Endothelial cell of umbilical vein (primary cell): ENCODE measurements at places on chromosomes 16 and 17. TPM values are rescaled to one million over a fixed set of nuclear protein-coding genes. Genes with fewer than 3 reads are reported as not detected.
A peak's percentile ranks its signal among the peaks of the same experiment; 100 is the strongest.

DNA sequence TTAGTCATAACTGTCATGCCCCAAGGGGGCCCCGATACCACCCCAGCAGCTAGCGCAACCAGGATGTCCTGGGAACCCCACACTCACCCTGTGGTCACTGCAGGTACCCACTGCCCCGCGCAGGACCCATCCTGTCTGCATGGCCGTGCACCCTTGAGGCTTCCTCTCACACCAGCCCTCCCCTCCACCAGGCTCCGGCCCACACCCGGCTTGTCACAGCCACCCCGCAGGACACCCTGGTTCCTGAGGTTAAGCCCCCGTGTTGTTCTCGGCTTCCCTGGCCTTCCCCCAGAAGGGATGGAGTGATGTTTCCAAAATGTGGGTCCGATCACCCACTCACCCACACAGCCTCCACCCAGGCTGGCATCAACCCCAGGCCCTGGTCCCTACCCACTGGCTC lies 7.5 kb downstream of the DNASE1L2 start:
- DNase-seq: no peak

DNA sequence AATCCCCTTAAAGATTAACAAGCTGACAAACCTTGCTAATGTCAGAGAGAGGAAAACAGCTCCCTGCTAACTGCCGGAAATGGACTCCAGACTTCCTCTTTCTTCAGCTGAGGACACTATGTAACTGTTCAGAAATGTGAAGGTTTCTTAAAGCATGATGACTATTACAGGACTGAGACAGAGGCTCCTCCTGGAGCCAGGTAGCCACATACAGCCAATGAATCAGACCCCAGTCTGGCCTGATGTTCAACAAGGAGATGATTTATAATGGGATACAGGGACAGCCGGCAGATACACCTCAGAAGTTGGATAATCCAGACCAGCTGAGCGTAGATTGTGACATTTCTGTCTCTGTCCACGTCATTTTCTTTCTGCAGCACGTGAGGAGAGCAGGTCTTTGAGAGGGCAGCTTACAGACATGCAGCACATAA lies 216.2 kb downstream of the HS3ST3A1 start:
- DNase-seq: no peak

DNA sequence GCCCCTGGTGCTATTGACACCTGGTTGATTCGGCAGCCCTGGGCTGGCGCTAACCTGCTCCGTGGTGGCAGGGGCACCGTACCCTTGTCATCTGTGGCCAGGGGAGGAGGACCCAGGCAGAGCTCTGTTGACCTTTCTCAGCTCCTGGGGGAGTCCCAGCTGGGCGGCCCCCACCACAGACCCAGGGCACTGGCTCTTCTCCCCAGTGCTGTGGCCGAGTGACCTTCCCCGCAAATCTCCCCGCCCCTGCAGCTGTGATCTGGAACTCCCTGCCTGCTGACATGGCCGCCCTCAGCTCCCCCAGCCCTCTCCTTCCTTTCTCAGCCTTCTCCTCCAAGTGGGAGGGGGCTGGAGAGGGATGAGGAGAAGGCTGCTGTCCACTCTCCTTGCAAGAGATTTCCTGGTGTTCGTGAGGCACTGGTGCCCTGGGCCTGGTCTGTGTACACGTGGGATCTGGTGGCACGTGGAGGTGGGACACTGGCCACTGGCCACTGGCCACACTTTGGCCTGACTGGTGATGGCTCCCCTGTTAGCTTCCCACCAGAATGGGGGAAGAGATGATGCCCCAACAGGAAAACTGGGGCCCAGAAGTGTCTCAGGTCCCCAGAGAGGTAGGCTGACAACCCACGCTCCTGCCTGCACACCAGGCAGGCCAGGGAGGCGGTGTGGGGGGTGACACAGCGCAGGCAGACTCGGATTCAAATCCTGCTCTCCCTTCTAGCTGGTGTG lies 8.2 kb downstream of the FMNL1 start:
- DNase-seq: no peak

DNA sequence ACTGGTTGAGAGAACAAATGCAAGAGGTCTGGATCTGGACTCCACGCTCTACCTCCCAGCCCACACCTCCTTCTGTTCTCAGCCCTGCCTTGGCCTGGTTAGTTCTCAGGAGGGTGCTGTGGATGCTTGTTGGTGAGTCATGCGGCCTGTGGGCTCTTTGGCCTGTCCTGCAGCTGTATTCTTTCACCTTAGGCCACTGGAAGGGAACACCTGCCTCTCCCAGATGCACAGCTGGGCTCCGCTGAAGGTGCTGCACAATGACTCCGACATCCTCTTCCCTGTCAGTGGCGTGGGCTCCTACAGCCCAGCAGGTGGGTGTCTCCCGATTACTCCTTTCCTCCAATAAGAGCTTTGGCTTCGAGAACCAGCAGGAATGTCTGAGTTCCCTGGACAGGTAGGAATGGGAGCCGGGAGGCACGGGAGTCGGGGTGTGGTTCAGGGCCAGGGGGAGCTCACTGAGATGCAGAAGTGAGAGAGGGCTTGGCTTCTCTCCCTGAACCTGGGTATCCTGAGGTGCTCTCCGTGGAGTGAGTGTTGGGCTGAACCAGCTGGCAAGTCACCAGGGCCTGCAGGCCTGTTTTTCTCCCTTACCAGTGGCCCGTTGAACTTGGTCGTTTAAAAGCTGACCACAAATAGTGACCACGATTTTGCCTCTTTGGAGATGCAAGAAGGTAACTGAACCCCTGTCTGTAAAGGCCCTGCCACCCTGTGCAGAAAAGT lies 85.0 kb downstream of the SNX29 start:
- no peak for DNase-seq

DNA sequence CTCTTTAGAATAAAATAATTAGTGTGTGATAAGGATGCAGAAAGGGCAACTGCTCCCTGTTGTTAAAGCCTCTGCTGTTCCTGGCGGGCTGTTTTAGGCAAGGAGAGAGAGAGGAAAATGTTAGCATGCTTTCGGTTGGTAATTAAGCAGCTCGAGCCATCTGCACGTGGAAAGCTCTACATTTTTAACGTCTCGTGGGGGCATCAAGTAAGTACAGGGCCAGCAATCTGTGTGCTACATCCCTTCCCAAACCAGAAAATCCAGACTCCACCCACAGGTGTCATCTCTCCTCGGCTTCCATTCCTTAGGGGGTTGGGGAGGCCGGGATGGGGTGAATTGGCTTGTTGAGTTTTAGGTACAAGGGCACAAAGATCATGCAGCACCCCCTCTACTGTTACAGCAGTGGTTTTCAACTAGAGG lies 62.4 kb upstream of the MARCHF10 start:
- DNase-seq: no peak

GRCh38 chr17:50501054-50501453 lies 7.2 kb upstream of the MYCBPAP start:
- DNase-seq: peak; percentile 42

Gene NUBP1
- 23.6 and 28.7 TPM in 2 replicates for total RNA-seq

GRCh38 chr16:79136955-79137354 lies 463.6 kb downstream of the MAF start:
- no peak for DNase-seq

DNA sequence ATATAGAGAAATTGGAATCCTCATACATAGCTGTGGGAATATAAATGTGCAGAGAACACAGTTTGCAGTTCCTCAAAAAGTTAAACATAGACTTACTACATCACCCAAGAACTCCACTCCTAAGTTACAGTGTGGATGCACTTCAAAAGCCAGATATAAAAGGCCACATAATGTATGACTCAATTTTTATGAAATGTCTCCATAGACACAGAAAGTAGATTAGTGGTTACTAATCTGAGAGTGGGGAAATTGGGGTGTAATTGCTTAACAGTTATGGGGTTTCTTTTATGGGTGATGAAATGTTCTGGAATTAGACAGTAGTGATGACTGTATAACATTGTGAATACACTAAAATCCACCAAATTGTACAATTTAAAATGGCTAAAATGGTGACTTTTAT lies 60.9 kb downstream of the CACNG1 start:
- no peak for DNase-seq

DNA sequence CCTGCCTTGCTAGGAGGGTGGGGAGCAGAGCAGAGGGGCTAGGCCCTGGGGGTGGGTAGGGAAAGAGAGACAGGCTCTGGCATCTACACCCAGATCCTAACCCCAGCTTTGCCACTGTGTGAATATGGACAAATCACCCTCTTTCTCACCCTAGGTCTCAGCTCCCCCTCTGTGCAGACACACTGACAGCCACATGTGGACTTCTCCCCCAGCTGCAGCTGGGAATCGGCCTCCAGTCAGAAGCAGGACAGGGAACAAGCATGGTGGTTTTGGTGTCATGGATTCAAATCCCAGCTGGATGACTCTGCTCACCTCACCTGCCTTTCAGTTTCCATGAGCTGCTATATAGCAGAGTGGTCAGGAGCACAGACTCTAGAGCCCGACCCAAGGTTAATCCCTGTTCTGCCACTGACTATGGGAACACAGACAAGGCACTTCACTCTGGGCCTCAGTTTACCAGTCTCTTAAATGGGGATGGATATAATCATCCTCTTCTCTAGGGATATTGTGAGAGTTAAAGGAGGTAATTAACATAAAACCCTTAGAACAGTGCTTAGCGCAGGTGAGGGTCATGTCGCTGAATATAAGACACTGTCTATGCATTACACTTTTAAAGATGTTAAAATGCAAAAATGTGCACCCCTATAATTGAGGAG lies 26.2 kb upstream of the MAP3K14 start:
- DNase-seq: no peak

- DNase-seq: peak; percentile 48
These were observed 67.0 kb downstream of the TUBD1 start for GRCh38 chr17:59825533-59826322.

DNA sequence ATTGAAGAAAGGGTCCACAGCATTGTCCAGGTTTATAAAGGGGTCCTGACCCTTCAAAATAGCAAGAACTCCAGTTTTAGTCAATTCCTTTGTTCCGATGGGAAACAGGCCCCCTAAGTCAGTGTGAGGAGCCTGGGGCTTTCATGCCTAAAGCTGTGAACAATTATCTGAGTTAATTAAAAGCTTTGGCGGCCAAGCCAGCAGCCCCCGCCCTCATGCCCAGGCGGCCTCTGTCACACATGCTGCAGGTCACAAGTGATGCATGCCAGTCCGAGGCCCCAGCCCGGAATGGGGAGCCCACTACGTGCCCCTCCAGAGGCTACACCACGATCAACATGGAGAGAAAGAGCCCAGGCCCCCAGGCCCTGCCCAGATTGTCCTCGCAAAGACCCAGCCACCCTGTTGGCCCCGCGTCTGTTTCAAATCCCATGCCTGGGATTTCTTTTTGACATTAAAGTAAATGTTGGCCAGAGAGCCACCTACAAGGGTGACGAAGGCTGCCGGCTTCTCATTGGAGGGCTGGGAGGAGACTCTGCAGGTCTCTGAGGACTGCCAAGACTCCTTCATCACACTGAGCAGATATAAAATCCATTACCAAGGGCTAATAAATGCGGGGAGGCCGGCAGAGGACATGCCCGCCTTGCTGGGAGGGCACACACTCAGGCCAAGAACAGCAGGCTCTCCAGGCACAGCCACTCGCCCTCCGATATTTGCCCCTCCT lies 14.5 kb upstream of the PITPNM3 start:
- no peak for DNase-seq

- no peak for DNase-seq
These were observed 5.7 kb downstream of the AIPL1 start for GRCh38 chr17:6429266-6429665.

Gene SYNRG
- total RNA-seq: 42.2 and 43.3 TPM in 2 replicates

GRCh38 chr17:65755799-65756198 lies 194.4 kb upstream of the AXIN2 start:
- no peak for DNase-seq

DNA sequence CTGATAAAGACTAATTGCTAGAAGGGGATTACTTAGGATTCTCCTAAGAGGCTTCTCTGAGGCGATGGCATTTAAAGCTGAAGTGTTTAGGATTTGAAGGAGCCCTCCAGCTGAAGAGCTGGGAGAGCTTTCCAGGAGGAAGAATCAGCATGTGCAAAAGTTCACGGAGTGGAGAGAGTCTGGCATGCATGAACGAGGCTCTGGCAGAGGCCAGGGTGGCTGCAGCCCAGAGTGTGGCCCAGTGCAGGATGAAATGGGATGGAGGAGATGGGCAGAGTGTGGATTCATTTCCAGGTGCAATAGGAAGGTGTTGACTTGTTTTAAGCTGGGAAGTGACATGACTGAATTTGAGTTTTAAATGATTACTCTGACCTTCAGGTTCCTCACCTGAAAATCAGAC lies 249.0 kb upstream of the CCL2 start:
- no peak for DNase-seq

DNA sequence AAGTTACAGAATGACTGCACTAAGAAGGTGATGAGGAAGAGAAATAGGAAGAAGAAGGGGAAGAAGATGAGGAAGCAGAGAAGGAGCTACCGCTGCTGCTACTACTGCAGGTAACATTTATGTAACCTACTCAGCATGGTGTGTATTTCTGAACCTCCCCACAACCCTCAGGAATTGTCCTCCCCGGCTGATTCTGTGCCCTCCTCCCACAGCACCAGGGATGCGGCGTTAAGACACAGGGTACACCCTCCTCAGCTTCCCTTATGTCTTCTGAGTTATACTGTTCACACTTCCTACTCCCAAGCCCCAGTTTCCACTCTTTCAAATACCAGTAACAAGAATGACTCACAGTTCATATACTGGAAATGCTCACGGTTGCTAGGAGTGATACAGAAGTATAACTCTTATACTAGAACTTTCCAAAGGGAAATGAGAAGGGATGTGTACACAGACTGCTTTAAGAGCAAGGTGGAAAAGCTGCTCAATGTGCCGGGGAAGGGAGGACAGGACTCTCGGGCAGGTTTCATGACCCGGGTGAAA lies 224.5 kb upstream of the PSMD7 start:
- no peak for DNase-seq

GRCh38 chr16:73756289-73757178 lies 540.1 kb upstream of the PSMD7 start:
- DNase-seq: no peak

DNA sequence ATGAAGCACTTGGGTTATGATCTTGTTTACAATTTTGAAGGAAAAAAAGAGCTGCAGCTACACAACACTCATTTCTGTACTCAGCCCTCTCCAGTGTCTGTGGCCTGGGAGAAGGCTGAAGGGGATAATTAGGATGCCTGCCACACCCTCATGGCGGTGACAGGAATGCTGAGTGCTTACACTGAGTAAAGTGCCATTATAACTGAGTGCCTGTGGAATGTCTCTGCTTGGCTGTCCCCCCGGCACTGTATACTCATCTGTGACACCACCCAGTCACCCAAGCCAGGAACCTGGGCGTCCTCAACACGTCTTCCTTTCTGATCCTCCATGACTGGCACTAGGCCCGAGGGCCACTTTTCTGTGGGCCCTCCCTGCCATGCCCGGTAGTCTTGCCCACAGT lies 3.5 kb upstream of the MRPL38 start:
- DNase-seq: no peak

Gene MYO15B
- 27.2 and 87.8 TPM in 2 replicates for total RNA-seq

DNA sequence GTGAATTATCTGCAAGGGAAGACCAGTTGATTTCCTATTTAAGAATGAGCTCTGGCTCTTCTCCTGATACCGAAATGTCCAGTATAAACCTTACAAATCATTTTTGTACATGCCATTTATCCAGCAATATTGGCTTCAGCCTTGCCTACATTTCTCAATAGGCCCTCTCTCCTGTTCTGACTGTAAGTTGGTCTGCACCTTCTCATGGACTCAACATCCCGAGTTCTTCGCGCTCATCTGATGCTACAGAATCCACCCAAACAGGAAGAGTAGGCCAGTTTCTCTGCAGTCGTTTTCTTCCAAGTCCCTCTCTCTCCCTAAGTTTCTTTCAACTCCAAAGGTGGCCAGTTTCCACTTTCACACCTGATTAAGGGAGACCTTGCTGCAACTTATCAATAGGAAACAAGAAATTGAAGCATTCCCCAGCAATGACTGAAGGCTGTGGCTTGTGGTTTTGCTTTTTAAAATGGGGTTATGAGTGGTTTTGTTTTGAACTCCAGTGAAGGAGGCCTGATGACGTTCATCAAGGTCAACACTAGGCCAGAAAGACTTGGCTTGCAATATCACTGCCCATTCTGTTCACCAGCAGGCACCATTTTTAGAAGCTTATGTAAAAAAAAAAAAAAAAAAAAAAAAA lies 383.0 kb downstream of the MAF start:
- no peak for DNase-seq
